A549 treated with ZK216348 at 1 μM for 4 hours (cell line): ENCODE measurements at places on chromosomes 16 and 17. TPM values are rescaled to one million over a fixed set of nuclear protein-coding genes. Genes with fewer than 3 reads are reported as not detected.

Gene ANKFN1
- total RNA-seq, result not detected in 5 replicates

Gene SRSF2
- total RNA-seq, result 368 to 476 TPM (median 454 TPM) in 5 replicates

Gene HERPUD1
- 88.5 to 97.8 TPM (median 96.4 TPM) in 5 replicates for total RNA-seq

Gene VMO1
- total RNA-seq, result 0.94 to 1.7 TPM (median 1.5 TPM) in 4 of 5 replicates, not detected in the other

Gene PRSS27
- total RNA-seq, result 1.0 to 2.2 TPM (median 1.8 TPM) in 5 replicates

Gene TMEM100
- not detected in 5 replicates for total RNA-seq
